ENCODE measurements at places on chromosomes 5 and 9.

DNA sequence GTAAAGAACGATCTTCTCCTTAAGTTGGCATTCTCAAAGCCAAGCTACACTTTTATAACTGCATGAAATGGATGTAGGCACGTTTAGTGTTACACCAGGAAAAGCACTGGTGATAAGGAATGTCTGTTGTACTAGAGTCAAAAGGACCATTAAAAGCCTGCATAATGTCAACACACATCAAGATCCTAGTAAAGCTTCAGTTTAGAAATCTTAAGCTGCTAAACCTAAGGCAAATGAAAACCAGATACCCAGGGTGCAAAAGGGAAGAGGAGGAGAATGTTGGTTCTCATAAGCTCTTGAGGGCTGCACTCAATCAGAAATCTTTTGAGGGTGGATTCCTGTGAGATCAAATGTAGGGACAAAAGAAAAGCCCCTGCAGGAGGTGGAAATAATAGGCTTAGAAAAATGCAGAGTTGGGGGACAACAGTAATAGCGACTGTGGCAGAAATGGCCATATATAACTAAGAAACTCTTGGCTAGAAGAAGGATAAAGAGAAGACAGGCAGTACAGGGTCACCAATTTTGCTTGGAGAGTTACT, 148.2 kb downstream of the FBXL17 start:
- DNase-seq = no peak

DNA sequence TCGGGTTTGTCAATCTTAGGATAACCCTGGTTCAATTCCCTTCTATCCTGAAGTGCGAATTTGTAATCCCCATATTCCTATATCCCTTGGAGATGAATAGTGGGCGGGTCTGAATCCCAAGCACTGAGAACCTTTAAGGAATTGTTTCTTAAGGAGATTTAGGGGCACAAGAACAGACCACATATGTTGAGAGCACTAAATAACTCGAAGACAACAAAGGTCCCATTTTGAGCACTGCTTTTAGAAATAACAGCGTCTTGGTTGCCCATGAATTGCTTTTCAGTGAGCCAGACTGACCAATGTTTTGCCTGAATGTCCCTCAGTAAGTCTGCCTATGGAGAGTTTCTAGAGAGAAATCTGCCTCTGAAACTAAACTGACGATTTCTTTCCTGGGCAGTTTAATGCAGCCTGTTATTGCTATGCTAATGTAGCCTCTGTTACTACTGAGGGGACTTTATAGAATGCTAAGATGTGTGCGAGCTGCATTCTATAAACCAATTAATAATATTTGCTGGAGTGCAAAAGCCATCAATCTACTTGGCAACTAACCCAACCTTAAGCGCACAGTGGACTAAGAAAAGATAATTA, 445.0 kb upstream of the DMAC1 start:
- DNase-seq = no peak

DNA sequence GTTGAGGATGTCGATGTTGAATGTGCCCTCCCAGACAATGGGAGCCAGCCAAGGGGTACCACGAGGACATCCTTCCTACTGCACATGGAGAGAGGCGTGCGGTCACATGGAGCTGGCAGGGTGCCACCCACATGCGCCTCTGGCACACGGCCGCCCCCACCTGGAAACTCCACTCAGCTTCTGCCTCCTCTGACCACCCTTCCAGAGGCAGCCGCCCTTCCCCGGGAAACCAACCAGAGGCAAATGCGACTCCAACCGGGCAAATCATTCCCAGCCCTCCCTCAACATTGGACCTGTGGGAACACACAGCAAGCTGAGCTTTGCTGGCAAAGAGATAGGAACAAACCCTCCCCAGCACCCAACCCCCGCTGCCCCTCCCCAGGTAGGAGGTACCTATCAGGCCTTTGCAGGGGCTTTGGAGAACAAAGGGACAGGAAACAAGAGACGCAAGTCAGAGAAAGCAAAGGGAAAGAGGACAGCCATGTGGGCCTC, 17.5 kb downstream of the ABO start:
- peak; percentile 25 for DNase-seq

DNA sequence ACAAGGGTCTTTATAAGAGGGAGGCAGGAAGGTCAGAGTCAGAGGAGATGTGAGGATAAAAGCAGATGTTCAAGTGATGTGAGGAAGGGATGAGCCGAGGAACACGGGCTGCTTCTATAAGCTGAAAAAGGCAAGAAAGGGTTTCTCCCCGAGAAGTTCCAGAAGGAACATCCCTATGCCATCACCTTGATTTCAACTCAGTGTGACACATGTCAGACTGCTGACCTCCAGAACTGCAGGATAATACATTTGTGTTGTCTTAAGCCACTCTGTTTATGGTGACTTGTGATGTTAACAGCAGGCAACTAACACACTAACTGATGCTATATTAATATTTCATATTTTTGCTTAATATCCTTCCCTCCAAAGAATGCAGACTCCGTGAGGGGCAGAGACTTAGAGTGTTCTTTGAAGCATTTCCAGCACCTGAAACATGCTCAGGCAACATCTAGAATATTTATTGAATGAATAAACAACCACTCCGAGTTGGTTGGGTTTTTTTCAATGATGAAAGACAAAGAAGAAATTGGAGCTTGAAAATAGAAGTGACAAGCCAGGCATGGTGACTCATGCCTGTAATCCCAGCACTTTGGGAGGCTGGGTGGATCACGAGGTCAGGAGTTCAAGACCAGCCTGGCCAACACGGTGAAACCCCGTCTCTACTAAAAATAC, 77.6 kb upstream of the ADRA1B start:
- no peak for DNase-seq

DNA sequence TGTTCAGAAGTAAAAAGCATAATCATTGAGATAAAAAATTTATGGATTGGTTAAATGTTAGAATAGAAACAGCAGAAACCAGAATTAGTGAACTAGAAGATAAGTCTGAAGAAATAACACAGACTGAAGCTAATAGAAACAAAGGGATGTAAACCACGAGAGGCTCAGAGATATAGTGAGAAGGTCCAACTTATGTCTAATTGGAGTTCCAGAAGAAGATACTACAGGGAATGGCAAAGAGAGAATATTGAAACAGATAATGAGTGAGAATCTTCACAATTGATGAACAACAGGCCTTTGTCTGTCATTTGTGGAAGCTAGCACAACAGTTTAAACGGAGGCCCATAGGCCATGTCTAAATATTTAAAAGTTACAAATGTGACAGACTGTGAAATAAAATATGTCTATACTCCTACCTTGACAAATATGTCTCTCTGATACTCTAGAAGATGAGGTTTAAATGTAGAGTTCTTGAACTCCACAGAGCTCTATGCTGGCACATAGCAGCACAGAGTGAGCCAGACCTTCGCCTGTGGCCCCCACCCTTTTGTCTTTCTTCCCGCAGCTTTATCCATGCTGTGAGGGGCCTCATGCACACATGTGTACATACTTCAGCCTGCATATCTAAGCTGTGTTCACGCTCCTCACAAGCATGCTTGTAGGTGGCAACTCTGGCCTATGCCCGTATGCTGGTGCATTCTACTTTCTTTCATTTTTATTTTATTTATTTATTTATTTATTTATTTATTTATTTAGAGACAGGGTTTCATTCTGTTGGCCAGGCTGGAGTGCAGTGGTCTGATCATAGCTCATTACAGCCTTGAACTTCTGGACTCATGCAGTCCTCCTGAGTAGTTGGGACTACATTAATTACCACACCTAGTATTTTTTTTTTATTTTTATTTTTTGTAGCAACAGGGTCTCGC, 45.0 kb upstream of the ABL1 start:
- no peak for DNase-seq

GRCh38 chr5:173025651-173026050, 30.5 kb upstream of the CREBRF start:
- no peak for DNase-seq

- peak; percentile 47 for DNase-seq
These were observed 57.7 kb downstream of the DUSP1 start for GRCh38 chr5:172713113-172713808.

- peak; percentile 63 for DNase-seq
These were observed 1.8 kb downstream of the POU4F3 start for GRCh38 chr5:146340260-146341081.

GRCh38 chr5:167798448-167798847, 493.0 kb upstream of the WWC1 start:
- DNase-seq = no peak

DNA sequence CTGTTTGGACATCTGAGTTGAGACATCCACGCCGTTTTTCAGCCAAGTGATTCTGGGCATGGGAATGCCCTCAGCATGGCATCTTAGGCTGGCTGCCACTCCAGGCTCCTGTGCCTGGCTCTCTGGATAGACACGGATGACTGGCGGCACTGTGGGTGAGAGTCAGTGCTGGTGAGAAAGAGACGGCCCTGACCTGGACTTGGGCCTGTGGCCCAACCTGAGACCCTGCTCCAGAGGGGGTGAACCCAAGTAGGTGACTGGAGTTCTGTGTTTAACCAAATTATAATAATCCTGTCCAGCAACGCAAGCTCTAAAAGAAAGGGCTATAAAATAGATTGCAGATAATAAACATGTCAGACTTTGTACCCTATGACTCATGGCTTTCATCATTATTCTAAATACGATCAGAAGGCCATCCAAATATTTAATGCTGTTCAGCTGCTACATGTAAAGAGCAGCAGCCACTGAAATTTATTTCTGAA, 173.9 kb downstream of the HSPA4 start:
- no peak for DNase-seq

- no peak for DNase-seq
These were observed 186.4 kb downstream of the SLIT3 start for GRCh38 chr5:169114466-169115065.

- DNase-seq = no peak
These were observed 452.8 kb downstream of the ENC1 start for GRCh38 chr5:74187757-74188156.

Data from KBM-7 (cell line).